ENCODE measurements at places on chromosomes 4 and X. TPM values are rescaled to one million over a fixed set of nuclear protein-coding genes. Genes with fewer than 3 reads are reported as not detected.

Gene VSIG1
- total RNA-seq, result 0.36 TPM

Gene FAM133A
- total RNA-seq, result not detected

Gene PHOX2B
- total RNA-seq, result 0.33 TPM

Gene CT45A3
- not detected for total RNA-seq

Gene AP1AR
- total RNA-seq, result 20.7 TPM

Gene AIFM1
- 19.8 TPM for total RNA-seq

Gene CXorf51A
- not detected for total RNA-seq

Gene STBD1
- 16.6 TPM for total RNA-seq

Gene SLC7A11
- total RNA-seq, result under 0.01 TPM

Gene PCYT1B
- 0.49 TPM for total RNA-seq

Gene BDH2
- total RNA-seq, result 54.0 TPM

Gene HTT
- 41.5 TPM for total RNA-seq

DNA sequence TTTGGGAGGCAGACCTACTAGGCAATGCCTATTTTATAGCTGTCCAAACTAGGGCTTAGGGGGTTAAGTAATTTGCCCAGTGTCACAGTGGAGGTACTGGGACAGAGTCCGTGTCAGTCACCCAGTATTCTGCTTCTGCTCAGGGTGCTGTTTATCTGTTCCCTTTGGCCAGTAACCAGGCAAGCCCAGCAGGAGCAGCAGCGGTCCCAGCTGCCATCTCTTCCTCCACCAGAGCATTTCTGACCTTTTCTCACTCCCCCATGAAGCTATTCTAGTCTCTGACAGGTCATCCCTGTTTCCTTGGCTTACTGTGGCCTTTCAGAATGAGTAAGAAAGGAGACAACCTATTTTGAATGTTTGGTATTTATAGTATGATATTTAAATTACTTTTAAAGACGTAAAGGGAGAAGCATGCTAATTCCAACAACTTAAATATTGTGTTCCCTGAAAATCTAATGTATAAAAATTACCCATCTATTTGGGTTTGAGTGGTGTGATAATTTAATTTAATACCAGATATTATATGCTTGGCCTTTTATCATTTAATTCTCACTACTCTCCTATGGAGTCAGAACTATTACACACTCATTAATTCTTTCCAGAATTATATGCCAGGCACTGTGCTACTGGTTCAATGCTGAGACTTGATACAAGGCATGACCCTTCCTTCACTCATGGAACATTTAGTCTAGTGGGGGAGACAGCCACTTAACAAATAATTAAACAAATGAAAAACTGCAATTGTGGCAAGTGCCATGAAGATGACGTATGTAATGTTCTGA, 60.6 kb downstream of the RPS6KA3 start:
- no peak for DNase-seq

DNA sequence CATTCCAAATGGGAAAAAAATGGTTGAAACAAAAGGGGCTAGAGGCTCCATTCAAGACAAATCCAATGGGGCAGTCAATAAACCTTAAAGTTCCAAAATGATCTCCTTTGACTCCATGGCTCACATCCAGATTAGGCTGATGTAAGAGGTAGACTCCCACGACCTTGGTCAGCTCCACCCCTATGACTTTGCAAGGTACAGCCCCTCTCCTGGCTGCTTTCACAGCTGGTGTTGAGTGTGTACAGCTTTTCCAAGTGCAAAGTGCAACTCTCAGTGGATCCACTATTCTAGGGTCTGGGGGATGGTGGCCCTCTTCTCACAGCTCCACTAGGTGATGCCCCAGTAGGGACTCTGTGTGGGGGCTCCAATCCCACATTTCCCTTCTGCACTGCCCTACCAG, 21.5 kb downstream of the SULT1B1 start:
- DNase-seq, result no peak

GRCh38 chr4:2882341-2882740, 38.7 kb downstream of the ADD1 start:
- no peak for DNase-seq

DNA sequence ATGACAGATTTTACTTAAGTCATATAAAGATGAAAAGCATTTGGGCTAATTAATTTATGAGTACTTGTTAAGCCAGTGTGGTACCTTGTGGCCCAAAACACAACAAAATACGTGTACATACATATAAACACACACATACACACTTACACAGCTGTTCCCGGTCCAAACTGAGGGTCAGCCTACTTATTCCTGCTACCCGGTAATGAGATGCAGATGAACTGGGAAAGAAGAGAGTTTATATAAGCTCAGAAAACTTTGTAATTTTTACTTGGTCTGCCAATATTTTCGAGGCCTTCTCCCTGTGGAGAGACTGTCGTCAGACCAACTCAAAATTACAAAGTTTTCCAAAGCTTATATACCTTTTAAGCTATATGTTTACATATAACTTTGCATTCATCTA, 25.8 kb upstream of the PBDC1 start:
- no peak for DNase-seq

DNA sequence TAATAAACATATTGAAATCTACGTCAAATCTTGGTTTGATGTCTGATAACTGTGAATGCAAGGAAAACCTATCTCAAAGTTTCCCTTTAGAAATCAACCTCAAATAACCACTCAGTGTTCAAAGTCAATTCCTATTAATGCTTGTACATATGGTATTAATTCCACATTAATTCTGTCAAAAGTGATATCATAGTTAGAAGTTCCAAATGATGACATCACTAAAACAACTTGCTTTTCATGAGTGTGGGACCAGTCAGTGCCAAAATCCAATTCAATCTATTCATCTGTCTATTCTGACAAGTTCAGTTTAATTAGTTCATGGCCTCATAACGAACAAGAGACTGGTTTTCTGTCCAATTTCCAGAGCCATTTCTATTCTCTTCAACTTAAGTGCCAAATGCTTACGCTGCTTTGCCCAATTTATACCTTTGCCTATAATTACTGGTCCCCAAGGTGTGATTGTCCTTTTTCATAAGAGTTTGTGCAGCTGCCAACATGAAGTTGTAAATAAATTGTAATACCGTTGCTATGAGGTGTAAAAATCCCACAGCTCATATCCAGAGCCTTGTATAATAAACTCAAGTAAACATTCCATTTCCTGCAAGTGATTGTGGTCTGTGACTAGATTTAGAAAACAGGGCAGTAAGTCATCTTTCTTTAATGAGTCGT, 476.2 kb downstream of the RAB28 start:
- DNase-seq, result no peak

- DNase-seq, result no peak
Measured at GRCh38 chrX:50768801-50769200, 45.2 kb downstream of the SHROOM4 start.

DNA sequence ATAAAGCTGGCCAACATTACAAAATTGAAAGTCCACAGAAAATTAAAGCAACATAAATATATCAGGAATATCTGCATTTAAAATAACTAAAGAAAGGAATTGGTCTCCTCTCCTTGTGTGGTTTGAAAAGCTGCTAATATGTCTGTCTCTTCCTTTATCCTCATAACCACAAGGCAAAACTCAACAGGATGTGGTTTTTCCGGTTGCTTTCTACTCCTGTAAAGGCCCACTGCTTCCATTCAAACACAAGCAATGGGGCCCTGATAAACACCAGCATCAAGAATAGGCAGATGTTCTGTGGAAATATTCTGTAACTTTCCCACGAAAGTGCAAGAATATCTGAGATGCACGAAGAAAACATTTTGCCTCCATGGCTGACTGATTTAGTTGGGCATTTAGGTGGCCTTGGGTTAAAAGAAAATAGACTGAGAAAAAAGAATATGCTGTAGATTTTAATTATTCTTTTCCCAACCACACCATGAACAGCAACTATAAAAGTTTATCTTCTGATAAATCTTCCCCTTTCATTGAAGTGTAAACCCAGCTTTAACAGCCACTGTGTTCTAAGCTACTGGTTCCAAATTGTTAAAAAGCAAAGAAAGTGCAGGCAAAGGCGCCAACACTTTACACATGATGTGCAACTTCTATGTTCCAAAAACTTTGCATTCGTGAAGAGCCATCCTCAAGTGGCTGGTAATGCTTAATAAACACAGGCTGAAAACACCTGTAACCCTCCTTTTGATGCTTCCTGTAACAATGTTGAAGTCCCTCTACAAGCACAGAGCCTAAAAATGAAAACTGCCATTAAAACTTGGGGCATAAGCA, 50.5 kb upstream of the NDST3 start:
- DNase-seq, result no peak

GRCh38 chr4:109231331-109231730, 71.1 kb downstream of the COL25A1 start:
- no peak for DNase-seq

DNA sequence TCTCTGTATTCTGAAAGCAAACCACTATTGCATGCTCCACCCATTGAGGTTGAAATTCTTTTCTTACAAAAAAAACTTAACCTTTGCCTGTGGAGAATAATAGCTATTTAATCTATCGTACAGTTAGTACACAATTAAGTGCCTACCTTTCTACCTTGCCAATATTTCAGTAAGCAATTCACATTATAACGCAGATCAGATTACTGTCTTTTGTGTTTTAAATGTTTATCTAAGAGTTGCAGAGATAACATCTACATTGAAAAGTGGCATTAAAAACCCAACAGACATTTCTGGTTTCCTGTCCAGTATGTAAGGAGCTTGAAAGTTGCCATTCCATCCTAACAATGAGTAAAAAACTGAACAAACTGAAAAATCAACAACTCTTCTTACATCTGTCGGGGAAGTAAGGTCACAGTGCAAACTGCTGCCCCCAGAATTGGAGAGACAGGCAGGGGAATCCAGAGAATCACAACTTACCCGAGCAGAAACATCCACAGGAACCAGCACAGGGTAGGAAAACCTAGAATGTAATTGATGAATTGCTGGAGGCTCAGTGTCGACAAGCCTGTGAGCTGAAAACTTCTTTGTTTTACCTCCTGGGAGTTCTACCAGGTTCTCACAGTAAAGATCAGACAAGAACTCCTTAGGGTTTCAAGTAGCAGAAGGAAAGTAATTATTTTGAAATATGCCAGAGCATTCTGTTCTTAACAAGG, 27.3 kb upstream of the ACSL4 start:
- no peak for DNase-seq

DNA sequence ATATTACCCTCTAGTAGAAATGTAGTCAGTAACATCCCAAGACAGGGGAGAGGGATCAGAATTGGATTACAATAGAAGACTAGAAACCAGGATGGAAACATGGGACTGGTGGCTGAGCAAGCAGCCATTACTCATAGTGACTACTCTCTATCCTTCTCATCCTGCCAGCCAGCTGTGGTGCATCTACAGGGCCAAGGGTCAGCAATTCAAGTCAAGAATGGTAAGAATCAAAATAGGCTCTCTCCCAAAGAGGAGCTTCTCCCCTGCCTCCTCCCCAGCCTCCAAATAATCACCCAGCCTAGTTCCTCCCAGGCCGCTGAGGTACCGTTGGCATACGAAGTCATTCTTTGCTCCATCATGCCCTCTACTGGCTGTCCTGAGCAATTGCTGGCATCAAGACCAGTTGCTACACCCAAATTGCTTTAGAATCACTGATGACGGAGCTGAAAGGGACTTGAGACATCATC, 19.4 kb downstream of the AWAT2 start:
- DNase-seq, result no peak

DNA sequence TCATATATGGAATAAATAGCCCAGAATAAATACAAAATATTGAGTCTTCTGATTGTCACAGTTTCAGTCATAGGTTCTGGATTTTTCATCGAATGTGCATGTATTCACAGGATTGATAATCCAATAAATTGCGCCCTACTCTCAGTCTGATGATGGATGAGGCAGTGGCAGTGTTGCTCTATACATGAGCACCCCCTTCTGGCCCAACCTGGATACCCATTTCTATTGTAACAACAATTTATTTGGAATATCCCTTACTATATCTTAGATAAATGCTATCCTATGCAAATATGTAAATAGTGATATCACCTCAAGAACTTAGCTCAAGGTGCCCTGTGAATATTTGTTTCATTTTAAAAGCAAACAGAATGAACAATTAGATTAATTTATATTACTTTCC, 733.7 kb upstream of the PABPC4L start:
- DNase-seq, result no peak

DNA sequence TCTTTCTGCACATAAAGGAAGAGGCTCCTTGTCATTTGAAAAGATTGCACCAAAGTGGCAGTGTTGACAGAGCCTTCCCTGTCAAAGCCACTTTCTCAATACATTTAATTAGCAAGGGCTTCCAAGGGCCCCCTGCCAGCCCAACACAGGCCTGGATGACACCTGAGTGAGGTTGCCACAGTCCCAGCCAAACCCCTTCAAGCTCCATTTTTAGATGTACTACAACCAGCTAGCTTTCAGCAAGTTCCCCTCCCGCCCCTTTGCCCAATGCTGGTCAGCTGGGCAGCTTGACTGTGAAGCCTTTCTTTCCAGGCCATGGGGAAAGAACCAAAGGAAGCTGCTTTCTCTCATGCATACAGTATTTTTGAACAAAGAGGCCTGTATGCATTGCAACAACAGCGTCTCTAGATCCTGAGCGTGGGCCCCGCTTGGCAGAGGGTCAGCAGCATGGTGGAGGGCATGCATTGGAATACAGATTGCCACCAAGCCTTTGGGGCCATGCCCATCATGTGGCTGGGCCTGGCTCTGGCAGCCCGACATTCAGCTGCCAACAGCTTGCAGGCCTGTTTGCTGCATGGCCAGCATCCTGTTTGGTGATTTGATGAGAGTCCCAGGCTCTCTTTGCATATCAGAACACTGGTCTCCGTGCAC, 261.1 kb upstream of the GATB start:
- DNase-seq, result peak; percentile 65

- DNase-seq, result no peak
Measured at GRCh38 chr4:17758485-17758884, 22.9 kb downstream of the FAM184B start.

DNA sequence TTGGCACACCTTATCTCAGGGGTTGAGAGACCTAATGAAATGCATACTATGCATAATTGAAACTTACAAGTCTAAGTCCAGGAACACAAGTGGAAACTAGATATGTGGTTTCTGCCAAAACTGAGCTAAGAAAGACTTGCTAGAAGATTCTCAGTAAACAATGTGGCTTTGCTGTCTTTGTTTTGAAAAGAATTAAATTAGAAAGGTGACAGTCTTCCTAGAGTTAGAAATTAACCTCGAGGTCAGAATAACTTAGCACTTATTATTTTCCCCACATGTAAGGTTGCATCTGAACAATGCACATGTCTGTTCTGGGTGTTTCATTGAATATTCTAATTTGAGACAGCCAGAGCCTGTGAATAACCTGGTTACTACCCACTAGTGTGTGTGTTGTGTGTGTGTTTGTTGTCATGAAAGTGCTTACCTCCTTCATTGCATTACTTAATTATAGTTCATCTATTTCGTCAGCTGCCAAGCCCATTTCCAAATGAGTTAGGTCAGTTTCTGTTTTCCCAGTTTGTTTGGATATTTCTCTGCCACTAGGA, 1.5 kb downstream of the EREG start:
- DNase-seq, result no peak

GRCh38 chrX:16552546-16552945, 97.4 kb upstream of the S100G start:
- no peak for DNase-seq

GRCh38 chr4:144451766-144452450, 194.0 kb upstream of the HHIP start:
- no peak for DNase-seq

DNA sequence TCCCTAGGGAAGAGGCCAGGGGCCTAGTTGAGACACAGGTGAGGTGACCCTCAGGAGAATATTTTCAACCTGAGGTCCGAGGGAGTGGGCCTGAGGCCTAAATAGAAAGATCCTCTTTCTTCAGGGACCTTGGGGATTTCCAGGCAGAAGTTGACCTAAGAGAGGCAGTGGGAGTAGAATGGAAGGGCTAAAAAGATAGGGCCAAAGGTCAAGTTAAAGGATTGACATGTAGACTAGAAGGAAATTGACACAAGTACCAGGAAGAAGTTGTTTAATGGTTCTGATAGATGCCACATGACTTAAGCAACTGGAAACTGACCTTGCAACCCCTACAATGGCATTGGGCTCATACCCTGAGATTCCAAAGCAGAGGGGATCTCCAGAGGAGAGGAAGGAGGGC, 76.9 kb downstream of the SHROOM3 start:
- no peak for DNase-seq
